D721Med (cell line): ENCODE measurements at places on chromosomes 2 and 18.

GRCh38 chr2:189236066-189236465 lies 56.5 kb upstream of the COL5A2 start:
- no peak for DNase-seq

- DNase-seq = no peak
Measured at GRCh38 chr18:22828171-22828570, 105.0 kb upstream of the RBBP8 start.

DNA sequence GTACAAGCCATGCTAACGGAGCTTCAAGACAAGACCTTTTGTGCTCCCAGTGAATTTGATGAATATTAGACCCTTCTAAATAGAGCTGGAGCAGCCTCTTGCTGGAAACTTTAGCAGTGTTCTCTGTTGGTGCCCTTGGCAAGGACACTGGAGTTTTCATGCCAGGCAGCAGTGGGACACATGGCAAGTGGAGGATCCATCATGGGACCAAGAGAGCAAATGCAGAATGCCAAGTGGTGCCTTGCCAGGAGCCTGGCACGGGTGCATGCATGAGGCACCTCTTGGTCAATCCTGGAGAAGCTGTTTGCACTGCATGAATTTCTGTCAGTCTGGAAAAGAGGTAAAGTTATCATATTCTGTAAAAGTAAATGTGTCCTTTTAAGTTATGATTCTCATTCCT lies 59.1 kb downstream of the NETO1 start:
- DNase-seq = no peak

DNA sequence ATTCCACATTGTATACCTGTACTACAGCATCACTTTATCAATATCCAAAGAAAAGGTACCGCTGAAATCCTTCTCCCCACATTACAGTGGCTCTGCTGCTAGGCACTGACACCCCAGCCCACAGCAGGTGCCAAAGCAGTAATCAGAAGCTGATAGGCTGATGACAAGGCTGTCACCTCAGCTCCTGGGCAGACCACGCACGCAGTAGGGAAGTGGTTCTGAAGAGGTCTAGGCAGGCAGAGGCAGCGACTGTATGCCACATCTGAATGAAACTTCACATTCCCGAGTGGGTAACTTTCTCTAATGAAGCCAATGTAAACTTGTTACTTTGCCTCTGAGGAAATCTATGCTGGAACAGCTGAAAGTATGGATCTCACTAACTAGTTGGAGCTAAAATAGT lies 113.0 kb downstream of the MEP1B start:
- DNase-seq = no peak

DNA sequence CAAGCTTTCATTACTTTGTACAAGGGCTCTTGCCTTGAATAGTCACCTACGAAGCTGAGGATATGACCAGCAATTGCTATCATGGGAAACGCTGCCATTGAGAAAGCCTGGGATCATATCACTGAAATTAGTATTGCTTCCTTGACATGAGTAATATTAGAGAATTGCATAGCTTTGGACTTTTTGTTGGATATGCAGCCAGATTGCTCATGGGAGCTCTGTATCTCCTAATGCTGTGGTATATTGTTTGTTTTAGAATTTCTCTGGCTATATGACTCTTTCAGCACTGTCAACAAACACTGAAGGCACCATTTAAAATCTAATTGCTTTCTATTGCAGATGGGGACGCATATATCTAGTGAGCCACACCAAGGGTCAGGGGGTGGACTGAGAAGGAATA lies 80.0 kb upstream of the WDSUB1 start:
- DNase-seq = no peak

DNA sequence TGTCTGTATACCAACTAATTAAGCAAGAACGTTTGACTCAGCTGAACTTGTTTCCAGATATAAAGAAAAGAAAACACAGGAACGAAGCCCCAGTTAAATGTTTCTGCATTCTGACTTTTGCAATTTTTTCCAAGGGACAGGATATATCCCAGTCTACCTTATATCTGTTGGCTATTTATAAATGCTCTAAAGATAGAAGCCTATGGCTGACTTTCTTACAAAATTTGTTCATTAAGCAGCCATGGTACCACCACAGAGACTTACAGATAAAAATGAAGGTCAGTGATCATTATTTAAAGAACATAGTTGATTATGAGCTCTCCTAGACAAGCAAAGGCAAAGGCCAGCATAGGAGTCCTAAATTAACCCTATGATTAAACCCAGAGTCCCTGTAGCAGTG lies 462.7 kb upstream of the SPHKAP start:
- DNase-seq = no peak

DNA sequence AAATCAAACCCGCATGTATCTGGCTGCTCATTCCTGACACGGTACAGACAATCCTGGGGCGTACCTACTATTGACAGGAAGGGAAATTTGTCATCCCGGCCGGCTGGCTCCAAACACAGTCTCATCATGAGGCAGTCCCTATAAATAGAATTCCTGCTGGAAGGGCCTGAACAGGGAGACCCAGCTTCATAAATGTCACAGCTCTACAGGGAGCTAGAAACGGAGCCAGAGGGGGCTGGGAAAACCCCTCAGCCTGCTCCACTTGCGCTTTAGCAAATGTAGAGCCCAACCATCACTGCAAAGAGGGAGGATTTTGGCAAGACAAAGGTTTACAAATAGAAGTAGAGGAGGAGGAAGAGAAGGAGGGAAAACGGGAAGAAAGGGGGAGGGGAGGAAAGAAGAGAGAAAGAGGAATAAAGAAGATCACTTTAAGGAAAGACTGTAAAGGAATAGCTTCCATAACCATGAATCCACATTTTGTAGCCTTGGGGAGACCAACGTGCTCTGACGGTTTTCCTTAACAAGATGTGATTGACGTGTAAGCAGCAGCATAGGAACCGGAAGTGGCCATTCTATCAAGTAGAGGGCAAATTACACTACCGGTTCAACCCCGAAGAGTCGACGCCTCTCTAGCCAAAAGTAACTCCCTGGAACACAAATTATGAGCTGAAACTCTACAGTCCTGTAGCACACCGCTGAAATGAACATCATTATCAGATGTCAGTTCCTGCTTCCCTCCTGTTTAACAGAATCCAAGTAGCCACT lies 56.8 kb upstream of the TTN start:
- DNase-seq = no peak

GRCh38 chr2:224569654-224570053 lies 15.5 kb downstream of the CUL3 start:
- no peak for DNase-seq

DNA sequence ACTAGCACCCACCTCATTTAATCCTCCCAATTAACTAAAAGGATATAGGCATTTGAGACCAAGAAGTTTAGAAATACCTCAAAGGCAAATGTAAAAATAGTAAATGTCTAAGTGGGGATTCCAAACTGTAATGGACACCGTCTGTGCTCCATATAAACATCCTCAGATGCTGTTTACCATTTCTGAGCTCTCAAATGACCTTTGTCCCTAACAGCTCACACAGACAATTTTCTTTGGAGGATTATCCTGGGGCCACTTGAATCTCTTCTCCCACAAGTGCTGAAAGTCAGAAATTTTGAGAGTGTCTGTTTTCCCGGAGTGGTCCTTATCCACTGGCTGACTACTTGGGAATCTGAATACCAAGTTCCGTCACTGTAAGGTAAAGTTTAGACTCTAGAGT lies 1418.9 kb downstream of the LRP1B start:
- DNase-seq = no peak

DNA sequence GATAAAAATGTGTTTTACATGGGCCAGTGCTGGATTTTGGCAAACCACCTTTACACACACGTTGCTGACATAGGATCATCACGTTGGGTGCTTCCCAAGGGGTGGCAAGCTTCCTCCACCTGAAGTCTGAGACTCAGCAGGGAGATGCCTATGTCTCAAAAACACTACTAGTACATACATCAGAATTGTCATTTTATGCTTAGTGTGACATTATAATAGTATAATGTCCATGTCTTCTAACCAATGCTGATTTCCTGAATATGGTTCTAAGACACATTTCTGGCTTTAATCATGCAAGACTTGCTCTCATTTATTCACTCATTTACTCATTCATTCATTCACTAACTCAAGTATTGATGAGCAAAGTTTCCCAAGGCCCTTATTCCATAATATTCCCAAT lies 322.3 kb downstream of the LNPK start:
- no peak for DNase-seq
